ENCODE measurements at places on chromosomes 5 and 9. TPM values are rescaled to one million over a fixed set of nuclear protein-coding genes. Genes with fewer than 3 reads are reported as not detected.

- DNase-seq, result no peak
- peaks cover 8% of the 10 kb centered on the region for H3K4me1 ChIP-seq
- no peaks in the 10 kb centered on the region for H3K27me3 ChIP-seq
- no peak overlapping the region for H3K4me3 ChIP-seq
- no peak overlapping the region for H3K27ac ChIP-seq
Measured at GRCh38 chr5:43729846-43730478, 127.0 kb downstream of the NNT start.

DNA sequence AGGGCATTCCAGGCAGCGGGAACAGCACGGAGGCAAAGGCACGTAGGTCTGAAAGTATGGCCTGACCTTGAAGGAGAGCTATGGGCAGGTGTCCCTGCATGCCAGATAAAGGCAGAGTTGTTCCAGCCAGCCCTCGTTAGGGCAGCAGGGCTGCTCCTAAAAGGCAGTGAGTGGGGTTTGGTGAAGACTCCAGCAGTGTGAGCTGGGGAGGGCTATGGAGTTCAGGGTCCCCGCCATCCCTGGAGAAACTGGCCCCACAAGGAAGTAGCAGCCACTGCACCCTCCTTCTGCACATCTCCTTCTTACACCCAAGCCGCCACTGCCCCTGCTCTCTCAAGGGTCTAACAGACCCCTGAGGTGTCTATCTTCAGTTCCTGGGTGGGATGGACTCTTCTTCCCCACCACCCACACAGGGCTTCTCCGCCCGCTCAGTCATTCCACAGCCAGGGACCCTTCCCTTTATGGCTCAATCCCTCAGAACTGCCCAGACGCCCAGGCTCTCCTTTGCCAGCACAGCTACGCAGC is 1.4 kb downstream of the AKNA start:
- no peak for DNase-seq
- 0 out of 2 replicates have a peak, but pooled peaks cover 8% of the 10 kb centered on the region for H3K36me3 ChIP-seq
- H3K4me3 ChIP-seq, result no peak overlapping the region
- H3K4me1 ChIP-seq, result peaks cover 44% of the 10 kb centered on the region
- no peak overlapping the region for H3K27ac ChIP-seq

- no peaks in the 10 kb centered on the region for H3K4me1 ChIP-seq
- H3K27ac ChIP-seq, result no peak overlapping the region
Measured at GRCh38 chr5:146345578-146346366, 7.1 kb downstream of the POU4F3 start.

GRCh38 chr5:33439905-33440481 is 772 bp upstream of the TARS1 start:
- no peaks in the 10 kb centered on the region for H3K27me3 ChIP-seq
- peak overlapping the region; percentile 59 for H3K27ac ChIP-seq
- H3K4me3 ChIP-seq, result peak overlapping the region; percentile 56
- peaks cover 2% of the 10 kb centered on the region for H3K36me3 ChIP-seq
- H3K4me1 ChIP-seq, result 0 out of 2 replicates have a peak, but pooled peaks cover 3% of the 10 kb centered on the region
- DNase-seq, result no peak

DNA sequence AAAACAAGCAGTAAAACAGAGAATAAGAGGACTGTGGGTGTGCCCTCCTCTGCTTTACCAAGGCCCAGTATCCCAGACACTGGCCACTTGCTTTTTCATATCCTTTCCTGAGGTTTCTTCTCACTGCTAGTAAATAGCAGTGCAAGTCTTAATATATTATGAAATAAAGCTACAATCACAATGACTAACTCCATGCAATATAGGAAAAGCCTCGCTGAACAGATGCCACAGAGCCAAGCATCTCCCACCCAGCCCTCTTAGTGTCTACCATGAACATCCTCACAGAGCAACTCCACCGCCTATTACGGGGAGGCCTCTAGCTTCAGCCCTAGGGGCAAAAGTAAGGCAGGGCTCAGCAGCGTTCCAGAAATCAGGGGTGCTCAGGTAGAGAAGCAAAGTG is 130.7 kb upstream of the LHFPL2 start:
- H3K4me1 ChIP-seq, result peaks cover 28% of the 10 kb centered on the region
- no peak overlapping the region for H3K4me3 ChIP-seq
- H3K27me3 ChIP-seq, result no peaks in the 10 kb centered on the region
- no peak for DNase-seq

Gene OLFML2A
- total RNA-seq, result 7.8 TPM

DNA sequence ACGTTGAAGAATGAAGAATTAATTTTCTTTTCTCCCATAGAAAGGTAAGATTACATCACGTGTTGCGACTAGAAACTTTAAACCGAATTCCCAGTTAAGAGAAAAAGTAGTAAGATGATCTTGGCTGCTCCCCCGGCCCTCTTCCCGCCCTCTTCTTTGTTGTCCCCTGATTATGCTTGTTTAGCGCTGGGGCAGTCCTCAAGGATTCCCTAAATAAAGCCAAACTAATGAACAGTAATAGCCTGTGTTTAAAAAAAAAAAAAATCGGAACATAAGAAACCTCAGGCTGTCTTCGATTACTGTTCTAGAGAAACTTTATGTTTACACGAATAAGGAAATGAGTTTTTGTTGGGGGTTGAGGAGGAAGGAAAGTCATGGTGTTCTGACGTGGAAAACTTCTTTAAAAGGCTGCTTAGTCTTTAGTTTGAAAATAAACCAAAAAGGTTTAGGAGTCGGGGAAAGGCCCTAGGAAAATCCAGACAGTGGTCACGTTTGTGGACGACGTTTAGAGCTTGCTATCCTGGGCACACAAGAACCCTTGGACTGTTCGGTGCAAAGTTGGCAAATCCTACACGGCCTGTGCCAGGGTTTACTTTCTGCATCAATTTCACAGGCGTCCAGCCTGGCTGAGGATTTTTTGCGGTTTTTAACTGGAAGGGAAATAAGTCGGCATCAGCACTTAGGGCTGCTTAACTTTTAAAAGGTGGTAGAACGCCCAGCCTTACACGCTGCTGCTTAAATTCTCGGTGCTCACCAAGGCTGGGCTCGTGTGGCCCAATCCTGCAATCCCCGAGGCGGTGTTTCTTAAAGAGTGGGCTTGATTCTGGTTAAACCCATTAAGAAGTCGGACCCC is 1.1 kb upstream of the MAT2B start:
- peak; percentile 66 for DNase-seq
- peak overlapping the region; percentile 49 for H3K27ac ChIP-seq
- peak overlapping the region; percentile 68 for H3K4me3 ChIP-seq
- H3K36me3 ChIP-seq, result no peaks in the 10 kb centered on the region

DNA sequence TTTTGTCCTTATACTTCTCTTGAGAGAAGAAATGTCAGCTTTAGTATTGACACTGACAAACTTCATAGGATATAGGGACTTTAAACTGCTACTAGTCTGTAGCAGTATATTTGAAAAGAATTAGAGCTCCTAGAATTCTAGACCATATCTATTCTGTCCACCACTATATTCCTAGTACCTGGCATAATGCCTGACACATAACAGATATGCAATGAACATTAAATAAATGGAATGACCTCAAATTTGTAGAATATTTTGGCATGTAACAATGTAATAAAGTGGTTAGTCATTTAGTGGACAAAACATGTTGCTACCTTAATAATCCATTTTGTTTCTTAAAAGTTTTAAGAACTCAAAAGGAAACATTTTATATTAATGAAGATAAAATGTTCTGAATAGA is 57.5 kb downstream of the HOMER1 start:
- H3K36me3 ChIP-seq, result peaks cover 2% of the 10 kb centered on the region
- no peaks in the 10 kb centered on the region for H3K27me3 ChIP-seq
- no peak overlapping the region for H3K27ac ChIP-seq
- no peak overlapping the region for H3K4me3 ChIP-seq
- DNase-seq, result no peak
- no peaks in the 10 kb centered on the region for H3K4me1 ChIP-seq

Gene FAM221B
- not detected for total RNA-seq

- H3K4me1 ChIP-seq, result peaks cover 15% of the 10 kb centered on the region
- H3K27ac ChIP-seq, result no peak overlapping the region
- H3K27me3 ChIP-seq, result no peaks in the 10 kb centered on the region
- DNase-seq, result no peak
- H3K4me3 ChIP-seq, result no peak overlapping the region
- peaks cover 29% of the 10 kb centered on the region for H3K36me3 ChIP-seq
Measured at GRCh38 chr9:129895376-129896268, 60.4 kb downstream of the USP20 start.

GRCh38 chr9:4799033-4799430 is 6.3 kb downstream of the RCL1 start:
- no peaks in the 10 kb centered on the region for H3K4me1 ChIP-seq
- H3K27ac ChIP-seq, result no peak overlapping the region
- no peak overlapping the region for H3K4me3 ChIP-seq
- DNase-seq, result no peak
- no peaks in the 10 kb centered on the region for H3K27me3 ChIP-seq

Gene ELL2
- 39.9 TPM for total RNA-seq

DNA sequence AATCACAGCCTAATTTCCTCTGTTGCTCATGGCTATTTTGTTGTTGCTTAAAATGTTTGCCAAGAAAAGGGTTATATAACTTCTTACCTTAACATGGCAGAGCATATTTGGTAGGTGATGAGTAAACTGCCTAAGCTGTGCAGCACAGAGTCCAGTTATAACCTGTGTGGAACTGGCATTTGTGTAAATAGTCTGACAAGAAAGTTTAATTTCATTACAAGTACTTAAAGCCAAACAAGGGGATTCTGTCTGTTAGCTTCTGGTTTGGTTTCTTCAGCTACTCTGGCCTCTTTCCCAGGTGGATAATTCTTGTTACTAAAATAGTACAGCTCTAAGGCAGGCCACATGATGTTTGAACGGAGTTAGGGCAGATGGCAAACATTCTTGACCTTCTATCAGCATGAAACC is 72.2 kb downstream of the PTCD2 start:
- peaks cover 19% of the 10 kb centered on the region for H3K4me1 ChIP-seq
- H3K27ac ChIP-seq, result no peak overlapping the region
- no peak for DNase-seq
- H3K4me3 ChIP-seq, result no peak overlapping the region
- no peaks in the 10 kb centered on the region for H3K27me3 ChIP-seq

DNA sequence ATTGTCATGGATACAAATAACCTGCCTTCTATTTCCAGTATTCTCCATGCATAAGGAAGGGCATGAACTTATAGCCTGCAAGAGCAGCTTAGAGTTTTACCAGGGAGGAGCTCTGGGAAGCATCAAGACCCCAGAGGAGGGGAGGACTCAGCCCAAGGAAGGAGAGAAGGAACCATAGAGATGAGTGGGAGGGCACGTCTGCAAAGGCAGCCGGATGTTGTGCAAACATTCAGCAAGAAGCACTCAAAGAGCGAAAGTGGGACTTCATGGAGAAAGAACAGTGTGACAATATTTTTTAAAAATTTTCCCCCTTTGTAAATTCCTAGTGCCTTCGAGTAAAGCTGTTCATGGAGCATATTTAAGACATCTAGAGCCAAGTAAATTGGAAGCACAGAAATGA is 270.1 kb upstream of the PTGER4 start:
- peaks cover 15% of the 10 kb centered on the region for H3K4me1 ChIP-seq
- DNase-seq, result no peak
- no peaks in the 10 kb centered on the region for H3K36me3 ChIP-seq

Measured in SJSA1 (cell line).